ENCODE measurements at places on chromosomes 5 and 9.

DNA sequence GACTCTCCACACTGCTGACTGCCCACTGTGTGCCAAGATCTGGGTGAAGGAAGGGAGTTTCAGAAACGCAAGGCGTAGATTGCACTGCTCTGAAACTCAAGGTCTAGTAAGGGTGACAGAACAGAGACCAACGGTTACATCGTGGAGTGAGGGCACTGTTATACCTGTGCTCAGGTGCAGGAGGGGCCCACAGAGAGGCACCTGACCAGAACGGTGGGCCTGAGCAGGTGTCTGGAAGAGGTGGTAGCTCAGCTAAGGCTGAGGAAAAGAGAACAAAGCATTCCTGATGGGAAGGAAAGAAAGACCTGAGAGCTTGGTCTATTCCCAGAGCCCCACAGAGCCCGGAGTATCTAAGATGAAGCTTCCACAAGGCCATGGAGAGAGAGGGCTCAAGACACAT, 267.2 kb downstream of the MED10 start:
- DNase-seq = no peak

DNA sequence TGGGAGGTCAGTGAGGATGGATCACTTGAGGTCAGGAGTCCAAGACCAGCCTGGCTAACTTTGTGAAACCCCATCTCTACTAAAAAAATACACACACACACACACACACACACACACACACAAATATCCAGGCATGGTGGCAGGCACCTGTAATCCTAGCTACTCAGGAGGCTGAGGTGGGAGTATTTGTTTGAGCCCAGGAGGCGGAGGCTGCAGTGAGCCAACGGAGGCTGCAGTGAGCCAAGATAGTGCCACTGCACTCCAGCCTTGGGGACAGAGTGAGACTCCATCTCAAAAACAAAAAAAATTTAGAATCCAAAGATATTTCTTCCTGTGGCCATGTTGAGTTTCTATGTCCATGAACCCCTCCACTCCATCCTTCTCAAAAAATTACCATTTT, 21.5 kb upstream of the CDC23 start:
- no peak for DNase-seq

DNA sequence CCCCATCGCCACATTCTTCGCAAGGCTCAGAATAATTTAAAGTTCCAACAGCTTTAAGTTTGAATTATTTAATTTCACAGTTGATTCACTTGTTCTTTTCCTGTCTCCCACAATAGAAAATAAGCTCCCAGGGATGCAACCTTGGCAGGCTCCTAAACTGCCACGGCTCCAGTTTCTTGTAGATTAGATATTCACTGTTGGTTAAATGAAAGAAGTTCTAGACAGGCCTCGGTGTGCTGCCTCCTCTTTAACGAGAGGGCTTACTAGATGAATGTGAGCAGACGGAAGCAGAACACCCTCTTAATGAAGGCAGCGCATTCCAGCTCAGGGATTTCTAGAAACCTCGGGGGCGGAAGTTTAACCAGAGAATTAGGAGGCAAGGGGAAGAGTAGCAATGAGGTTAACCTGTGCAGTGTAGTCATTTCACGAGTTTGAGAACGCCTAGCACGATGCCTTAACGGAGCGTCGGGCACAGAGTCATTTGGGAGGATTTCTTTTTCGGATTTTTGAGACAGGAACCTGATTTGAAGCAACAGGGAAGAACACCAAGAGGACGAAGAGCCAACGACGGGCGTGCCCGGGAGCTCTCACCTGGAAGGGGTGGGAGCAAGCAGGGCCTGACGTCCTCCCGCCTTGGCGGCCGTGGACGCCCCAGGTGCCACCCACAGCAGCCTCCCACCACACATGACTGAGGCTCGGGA, 637 bp upstream of the SMC5 start:
- peak; percentile 61 for DNase-seq

- no peak for DNase-seq
These were observed 27.3 kb downstream of the ANP32B start for GRCh38 chr9:98010445-98010844.

DNA sequence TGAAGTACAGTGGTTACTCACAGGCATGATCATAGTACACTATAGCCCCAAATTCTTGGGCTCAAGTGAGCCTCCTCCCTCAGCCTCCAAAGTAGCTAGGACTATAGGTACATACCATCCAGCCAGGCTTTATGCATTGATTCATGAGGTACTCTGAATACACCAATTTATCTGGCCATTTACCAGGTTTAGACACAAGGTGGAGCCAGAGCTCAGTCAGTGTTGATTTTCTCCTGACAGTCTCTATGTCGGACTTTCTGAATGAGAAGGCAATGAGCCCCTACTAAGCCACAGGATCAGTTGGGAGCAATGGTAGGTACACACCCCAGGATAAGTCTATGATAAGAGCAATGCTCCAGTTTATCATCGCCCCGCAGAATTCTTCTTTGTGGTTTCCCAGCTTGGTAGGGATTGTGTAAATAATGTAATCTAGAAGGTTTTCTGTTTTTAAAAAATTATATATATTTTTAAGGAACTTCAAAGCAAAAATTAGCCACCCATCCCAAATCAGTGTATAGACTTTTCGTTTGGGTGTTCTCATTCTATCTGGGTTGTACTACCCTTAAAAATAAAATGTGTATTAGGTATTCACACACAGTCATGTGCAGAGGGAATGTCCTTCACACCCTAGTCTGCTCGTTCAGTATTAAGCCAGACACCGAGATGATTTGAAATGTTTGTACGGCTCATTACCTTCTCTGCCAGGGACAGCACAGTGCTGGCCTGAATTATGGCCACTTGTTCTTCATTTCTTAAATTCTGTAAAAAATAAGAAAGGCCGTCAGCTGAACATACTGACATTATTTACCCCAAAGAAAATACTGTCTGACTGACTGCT, 118.4 kb upstream of the DPYSL3 start:
- peak; percentile 38 for DNase-seq

DNA sequence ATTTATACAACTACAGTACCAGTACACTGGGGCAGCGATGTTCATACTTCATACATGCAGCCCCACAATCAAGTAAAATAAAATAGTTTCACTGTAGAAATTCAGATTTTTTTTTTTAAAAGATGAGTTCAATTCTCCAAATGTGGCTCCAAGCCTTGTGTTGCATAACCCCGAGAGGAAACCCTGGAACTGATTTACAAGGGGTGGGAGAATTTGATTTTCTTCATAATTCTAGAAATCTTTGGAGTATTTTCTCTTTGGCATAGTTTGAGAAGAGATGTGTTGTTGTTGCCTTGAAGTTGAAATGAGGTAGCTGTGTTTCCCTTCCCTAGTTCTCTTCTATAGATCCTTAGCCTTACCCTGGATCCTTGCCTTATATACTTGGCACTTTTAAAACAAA, 3.1 kb downstream of the RHOBTB3 start:
- no peak for DNase-seq

DNA sequence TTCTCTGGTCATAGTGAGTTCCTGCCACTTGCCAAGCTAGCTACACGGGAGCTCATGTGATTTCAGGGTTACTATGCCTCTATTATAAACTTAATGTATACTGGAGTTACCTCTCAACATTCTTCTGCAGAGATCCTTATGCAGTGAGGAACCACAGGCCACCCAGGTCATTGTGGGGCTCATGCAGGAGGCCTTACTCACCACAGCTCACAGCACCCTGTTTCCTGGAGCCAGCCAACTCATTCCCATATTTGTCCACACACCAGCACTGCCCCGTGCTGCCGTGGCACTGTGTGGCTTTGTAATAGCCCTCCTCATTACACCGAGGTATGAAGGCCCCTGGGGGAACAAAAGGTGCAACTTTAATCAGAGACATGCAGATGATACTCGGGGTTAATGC, 520.0 kb downstream of the SPOCK1 start:
- DNase-seq = no peak

DNA sequence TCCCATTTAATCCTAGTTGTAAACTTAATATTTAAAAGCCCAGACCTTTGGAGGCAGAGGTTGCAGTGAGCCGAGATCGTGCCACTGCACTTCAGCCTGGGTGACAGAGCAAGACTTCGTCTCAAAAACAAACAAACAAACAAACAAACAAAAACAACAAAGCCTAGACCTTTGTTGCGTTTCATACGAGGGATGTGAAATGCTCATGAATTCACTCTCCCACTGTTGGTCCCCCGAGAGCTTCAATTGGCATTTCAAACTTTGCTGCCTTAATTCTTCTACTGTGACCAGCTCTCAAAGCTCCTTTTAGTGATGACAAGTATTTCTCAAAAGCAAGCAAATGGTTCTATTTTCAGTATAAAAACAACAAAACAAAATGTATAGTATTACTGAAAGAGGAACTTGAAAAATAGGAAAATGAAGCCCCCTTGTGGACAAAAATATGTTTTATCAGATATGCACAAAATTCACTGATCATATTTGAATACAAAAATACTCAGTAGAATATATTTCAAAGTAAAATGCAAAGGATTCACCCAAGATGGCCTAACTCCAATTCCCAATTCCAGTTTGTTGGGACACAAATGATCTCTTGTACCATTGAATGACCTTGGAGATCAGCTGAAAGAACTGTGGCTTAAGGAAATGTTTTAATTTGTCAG, 140.4 kb downstream of the ESM1 start:
- DNase-seq = no peak

GRCh38 chr5:117859176-117859575, 1129.2 kb downstream of the DTWD2 start:
- DNase-seq = no peak

DNA sequence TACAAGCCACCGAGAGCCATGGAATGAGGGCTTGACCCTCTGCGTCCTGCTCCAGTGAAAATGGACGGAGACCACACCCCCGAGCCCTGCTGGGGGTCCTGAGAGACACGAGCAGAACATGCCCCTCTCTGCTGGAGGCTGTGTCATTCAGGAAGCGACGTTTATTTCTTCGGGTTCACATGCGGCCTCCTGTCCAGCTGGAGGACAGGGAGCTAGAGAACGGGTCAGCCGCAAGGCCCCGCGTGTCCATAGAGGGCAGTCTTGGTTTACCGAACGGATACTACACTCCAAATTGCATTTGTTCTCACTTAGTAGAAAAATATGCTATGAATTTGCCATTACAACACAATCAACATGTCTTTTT, 36.1 kb downstream of the MRPL36 start:
- DNase-seq = no peak

DNA sequence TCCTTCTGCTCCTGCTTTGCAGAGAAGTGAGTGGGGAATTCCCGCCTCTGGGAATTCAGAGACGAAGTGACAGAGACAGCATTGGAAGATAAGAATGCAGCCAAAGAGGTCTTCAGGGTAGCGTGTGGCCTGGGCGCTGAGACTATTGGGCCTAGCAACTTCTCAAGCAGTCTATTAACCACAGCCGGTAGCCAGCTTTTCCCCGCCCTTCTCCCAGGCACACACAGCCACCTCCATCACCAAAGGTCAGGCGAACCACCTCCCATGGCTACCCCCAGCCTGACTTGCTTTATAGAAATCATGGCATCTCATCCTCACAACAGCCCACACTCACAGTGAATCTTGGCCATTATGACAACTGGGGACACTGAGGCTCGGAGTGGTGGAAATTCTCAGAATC, 124.2 kb downstream of the KCNIP1 start:
- no peak for DNase-seq
